ENCODE measurements at places on chromosomes 5 and 9. TPM values are rescaled to one million over a fixed set of nuclear protein-coding genes. Genes with fewer than 3 reads are reported as not detected.

Gene ACTBL2
- total RNA-seq: not detected

Gene PCDHAC2
- total RNA-seq: 39.0 TPM

Gene KIF27
- total RNA-seq: 26.2 TPM

Gene LCN2
- 21.4 TPM for total RNA-seq

Gene PCDHB12
- 15.0 TPM for total RNA-seq

Gene C5orf52
- not detected for total RNA-seq

Gene C1QTNF3
- total RNA-seq: 65.3 TPM

Gene TMC1
- 0.27 TPM for total RNA-seq

Gene SPINK1
- total RNA-seq: not detected

Gene CAMK2A
- total RNA-seq: 3.8 TPM
